ENCODE measurements at places on chromosomes 5 and 9.

DNA sequence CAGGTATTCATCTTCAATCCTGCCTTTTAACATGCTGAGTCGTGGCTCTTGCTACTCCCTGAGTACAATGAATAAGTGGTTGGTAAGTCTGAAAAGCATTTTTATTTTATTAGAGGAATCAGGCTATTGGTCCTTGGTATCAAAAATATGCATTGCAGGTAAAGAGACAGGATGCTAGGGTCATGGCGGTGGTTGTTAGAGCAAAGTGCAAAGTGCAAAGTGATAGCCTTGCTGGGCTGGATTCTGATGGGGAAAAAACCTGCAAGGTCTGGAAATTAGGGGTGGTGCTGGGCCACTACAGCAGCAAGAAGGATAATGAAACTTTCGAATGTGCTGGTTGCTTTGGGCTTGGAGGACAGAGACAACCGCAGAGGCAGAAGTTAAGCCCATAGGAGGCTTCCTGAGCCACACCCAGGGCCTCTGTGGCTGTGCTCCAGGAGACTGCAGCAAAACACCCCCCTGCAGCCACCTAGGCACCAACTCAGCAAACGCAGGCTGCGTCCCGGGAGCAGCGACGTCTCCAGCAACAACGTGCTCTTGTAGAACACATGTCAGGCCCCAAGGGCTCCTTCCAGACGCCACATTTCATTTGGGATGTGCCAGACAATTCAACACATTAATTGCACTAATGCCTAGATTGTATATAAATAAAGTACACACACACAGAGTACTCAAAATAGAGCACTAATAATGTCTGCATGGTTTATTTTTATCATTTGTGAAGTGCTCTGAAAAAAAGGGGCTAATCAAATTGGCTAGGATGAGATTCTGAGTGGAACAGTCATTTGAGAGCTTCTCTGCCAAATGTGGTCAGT, 149.8 kb upstream of the RAPGEF1 start:
- no peak for DNase-seq

DNA sequence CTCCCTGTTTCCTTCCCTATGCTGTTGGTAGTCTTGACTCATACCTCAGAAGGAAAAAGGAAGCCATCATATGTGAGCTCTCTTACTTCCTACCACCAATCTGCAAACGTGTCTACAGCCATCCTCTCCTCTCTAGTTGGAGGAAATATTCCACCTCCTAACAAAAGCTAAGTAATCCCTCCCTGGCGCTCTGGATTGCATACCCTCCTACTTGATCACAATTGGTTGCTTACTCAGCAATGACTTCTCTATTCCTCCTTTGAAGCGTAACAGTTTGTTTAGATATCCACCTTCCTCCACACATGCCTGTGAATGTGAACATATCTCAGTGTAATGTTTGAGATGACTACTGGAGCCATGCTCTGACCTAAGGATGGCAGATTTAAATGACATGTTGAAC, 18.2 kb downstream of the RUSC2 start:
- no peak for DNase-seq

- DNase-seq: no peak
Measured at GRCh38 chr5:62326302-62326701, 20.3 kb downstream of the KIF2A start.

GRCh38 chr5:152331718-152332117, 73.4 kb downstream of the NMUR2 start:
- no peak for DNase-seq

- no peak for DNase-seq
Measured at GRCh38 chr9:120878188-120879130, 1.5 kb upstream of the PHF19 start.

DNA sequence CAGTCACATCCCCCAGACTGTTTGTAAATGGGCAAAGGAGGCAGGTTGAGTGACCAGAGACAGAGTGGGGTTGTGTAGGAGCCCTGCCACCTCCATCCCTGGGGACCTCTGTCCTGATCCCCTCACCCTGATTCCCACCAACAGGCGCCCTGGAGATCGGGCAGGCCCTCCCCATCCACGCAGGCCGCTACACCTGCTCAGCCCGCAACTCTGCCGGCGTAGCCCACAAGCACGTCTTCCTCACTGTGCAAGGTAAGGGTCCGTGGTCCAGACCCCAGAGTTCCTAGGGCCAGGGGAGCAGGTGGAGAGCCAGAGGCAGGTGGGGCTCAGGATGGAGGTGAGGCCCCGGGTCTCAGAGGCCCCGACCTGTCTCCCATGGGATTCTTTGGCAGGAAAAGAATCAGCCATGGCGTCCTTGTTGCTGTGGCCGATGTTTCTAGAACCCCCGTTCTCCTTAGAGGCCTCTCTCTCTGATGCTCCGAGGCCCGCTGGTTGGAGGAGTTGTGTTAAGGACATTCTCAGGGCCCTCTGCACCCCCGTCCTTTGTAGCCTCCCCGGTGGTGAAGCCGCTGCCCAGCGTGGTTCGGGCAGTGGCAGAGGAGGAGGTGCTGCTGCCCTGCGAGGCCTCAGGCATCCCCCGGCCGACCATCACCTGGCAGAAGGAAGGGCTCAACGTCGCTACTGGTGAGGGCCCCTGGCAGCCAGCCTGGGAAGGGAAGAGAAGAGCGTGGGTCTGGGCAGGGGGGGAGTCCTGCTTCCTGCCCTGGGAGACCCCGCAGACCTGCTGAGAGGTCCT, 41.9 kb upstream of the ASS1 start:
- DNase-seq: no peak

DNA sequence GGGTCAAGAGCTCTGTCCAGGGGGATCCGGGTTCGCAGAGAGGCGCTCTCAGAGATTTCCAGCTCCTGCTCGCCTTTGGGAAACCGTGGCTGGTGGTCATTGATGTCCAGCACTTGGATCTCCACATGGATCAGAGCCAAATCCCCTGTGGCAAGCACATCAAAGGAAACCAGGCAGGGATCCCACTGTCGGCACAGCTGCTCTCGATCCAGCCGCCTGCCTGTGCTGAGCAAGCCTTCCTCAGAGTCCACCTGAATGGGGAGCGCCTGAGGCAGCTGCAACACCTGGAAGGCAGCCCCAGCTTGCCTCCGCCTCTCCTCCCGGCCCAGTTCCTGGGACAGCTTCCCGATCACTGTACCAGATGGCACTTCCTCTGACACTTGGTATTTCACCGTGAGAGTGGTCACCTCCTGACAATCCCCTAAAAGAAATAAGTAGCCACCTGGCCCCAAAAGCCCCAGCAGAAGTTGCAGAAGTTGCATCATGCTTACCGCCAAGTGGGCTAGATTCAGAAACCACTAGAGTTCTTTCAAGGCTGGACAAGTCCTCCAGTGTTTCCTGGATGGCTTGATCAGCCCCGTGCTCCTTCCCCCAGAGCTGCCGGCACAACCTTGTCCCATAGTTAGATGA, 520 bp downstream of the PCDH12 start:
- no peak for DNase-seq

- DNase-seq: no peak
Measured at GRCh38 chr5:133735346-133735745, 123.0 kb upstream of the FSTL4 start.

DNA sequence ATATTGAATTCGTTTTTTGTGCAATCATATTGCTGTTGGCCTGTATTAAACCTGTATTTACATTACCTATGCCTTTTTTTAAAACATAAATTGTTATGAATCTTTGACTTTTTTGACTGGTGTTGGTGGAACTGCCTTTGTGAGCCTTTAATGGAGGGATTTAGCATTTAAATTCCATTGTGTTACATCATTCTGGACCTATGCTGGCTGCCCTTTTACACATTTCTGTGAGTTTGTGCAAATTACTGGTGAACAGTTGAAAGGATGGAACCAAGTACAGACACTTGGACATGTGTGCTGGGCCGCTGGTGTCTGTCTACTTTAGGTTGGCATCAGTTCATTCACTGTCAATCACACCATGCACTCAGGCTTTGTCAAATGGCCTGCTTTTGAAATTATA, 3.4 kb downstream of the SNX18 start:
- no peak for DNase-seq

- DNase-seq: no peak
Measured at GRCh38 chr5:6049662-6050061, 328.7 kb downstream of the MED10 start.

GRCh38 chr9:133770076-133770777, 32.1 kb upstream of the SARDH start:
- no peak for DNase-seq
